ENCODE measurements at places on chromosomes 1 and 21.

- no peak overlapping the region for H3K4me3 ChIP-seq
- no peaks in the 10 kb centered on the region for H3K27me3 ChIP-seq
- H3K27ac ChIP-seq = no peak overlapping the region
- DNase-seq = no peak
Measured at GRCh38 chr1:238648751-238649150, 737.6 kb upstream of the CHRM3 start.

DNA sequence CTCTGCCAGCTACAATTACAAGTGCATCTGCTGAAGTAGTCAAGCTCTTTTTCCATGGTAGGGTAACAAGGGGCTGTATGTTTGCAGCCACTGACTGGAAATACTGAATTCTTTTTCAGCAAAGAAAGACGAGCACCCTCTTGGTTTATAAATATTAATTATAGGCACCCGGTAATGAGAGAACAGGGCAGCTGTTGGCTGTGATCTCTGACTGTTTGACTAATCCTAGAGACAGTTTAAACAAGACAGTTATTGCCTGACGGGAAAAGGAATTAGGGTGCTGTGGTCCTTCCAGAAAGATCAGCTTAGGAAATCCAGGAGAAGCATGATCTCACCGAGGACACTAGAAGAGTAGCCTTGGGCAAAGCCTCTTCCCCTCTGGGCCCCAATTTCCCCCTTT lies 183.7 kb upstream of the ZC3H12A start:
- H3K27me3 ChIP-seq = no peaks in the 10 kb centered on the region
- H3K36me3 ChIP-seq = no peaks in the 10 kb centered on the region
- no peaks in the 10 kb centered on the region for H3K4me1 ChIP-seq
- DNase-seq = no peak
- no peak overlapping the region for H3K4me3 ChIP-seq
- H3K27ac ChIP-seq = no peak overlapping the region

DNA sequence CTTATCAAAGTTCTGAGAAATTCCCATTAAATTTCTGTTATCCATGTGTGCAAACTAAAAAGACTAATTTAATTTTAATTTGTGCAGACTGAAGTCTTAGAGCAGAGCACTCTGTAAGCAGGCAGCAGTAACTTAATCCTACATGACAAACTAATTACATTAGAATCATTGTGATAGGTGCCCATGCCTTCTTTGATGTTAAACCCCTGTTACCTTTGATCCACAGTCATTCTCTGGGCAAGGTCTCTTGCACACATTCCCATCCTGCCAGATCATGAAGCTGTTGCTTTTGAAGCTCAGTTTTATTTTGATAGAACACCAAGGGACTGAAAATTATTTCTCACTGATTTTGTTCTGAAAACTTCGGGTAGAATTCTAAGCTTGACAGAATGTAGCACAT lies 77.2 kb downstream of the BCAR3 start:
- no peak overlapping the region for H3K27ac ChIP-seq
- H3K27me3 ChIP-seq = no peaks in the 10 kb centered on the region
- H3K4me1 ChIP-seq = peaks cover 6% of the 10 kb centered on the region

- H3K4me3 ChIP-seq = no peak overlapping the region
- H3K27me3 ChIP-seq = no peaks in the 10 kb centered on the region
- H3K27ac ChIP-seq = no peak overlapping the region
- peaks cover 4% of the 10 kb centered on the region for H3K36me3 ChIP-seq
- DNase-seq = no peak
Measured at GRCh38 chr1:11842154-11843041, 5.2 kb downstream of the NPPA start.

DNA sequence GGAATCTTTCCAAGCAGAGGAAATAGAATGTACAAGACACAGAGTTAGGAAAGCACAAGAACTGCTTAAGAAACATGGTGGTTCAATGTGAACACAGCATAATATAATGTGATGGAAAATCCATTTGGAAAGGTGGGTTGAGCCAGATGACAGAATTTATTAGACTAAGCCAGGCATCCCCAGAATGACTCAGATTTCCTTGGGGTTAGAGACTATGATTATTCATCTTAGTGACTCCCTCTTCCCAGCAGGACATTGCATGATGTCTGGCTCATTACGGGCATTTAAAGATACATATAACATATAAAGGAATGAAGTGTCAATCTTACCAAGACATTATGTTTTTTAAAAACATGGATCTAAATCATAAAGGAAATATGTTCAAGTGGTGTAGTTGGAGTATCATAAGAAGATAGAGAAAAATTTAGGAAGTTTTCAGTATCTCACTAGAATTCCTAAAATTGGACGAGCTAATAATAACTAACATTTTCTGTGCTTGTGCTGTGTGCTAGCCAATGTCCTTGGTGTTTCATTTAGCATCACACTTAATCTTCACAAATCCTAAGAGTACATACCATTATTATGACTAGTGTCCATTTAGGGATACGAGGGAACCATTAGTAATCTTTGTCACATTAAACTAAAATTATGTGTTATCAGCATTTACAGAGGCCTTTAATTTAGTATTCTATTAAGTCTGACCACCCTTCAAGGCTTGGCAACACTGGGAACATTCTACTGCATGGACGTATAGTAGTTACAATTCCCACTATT lies 41.0 kb upstream of the ST6GALNAC5 start:
- H3K27me3 ChIP-seq = no peaks in the 10 kb centered on the region
- no peaks in the 10 kb centered on the region for H3K36me3 ChIP-seq
- no peaks in the 10 kb centered on the region for H3K4me1 ChIP-seq
- H3K27ac ChIP-seq = no peak overlapping the region
